HCT116 (cell line): ENCODE measurements at places on chromosomes 16 and 17. TPM values are rescaled to one million over a fixed set of nuclear protein-coding genes. Genes with fewer than 3 reads are reported as not detected.

DNA sequence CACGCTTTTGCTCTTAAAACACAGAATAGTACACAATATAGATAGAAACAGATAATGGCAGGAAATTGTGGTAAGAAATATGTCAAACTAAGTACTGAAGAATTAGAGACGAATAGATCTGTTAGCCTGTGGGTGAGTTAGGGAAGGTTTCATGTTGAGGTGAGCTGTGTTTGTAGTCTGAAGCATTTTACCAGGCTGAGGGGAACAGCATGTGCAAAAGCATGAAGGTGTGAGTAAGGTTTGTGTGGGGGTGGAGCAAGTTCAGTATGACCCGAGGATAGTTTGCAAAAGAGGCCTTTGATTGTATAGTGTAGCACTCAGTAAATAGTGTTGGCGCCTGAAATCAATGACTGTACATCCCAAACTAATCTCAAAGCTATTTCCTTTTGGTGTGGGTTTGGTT, 13.8 kb downstream of the IGSF6 start:
- no peak for DNase-seq
- H3K27ac ChIP-seq = no peak overlapping the region
- H3K27me3 ChIP-seq = no peaks in the 10 kb centered on the region
- no peaks in the 10 kb centered on the region for H3K36me3 ChIP-seq
- H3K4me3 ChIP-seq = no peak overlapping the region

The KRTAP3-1 gene
- not detected for total RNA-seq

DNA sequence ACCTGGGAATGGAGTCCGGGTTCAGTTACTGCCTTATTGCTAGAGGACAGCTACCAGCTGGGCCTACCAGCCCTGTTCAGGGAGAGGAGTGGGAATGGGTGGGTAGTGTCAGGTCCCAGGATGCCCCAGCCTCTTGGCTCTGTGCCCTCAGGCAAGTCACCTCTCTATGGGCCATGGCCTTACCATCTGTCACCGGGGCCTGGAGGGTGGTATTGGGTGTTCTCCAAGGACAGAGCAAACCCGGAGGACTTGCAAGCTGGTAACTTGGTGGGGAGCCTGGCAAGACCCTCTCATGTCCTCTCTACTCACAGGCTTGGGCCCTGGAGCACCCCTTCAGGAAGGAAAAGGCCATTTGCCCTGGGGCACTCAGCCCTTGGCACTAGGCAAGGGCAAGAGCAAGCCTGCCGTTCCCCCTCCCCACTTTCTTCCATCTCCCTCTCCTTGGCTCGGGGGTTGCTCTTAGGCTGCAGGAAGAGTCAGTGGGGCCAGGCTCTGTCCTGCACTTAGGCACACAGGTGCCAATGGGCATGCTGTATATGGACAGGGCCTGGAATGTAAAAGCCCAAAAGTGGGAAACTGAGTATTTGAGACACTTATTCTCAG, 170.0 kb upstream of the ZNF267 start:
- DNase-seq = no peak
- peaks cover 15% of the 10 kb centered on the region for H3K4me1 ChIP-seq
- no peak overlapping the region for H3K4me3 ChIP-seq
- no peaks in the 10 kb centered on the region for H3K27me3 ChIP-seq
- peaks cover 30% of the 10 kb centered on the region; the same call in 1 of the 2 replicates for H3K36me3 ChIP-seq
- no peak overlapping the region for H3K27ac ChIP-seq

The DNAH9 gene
- total RNA-seq = not detected

DNA sequence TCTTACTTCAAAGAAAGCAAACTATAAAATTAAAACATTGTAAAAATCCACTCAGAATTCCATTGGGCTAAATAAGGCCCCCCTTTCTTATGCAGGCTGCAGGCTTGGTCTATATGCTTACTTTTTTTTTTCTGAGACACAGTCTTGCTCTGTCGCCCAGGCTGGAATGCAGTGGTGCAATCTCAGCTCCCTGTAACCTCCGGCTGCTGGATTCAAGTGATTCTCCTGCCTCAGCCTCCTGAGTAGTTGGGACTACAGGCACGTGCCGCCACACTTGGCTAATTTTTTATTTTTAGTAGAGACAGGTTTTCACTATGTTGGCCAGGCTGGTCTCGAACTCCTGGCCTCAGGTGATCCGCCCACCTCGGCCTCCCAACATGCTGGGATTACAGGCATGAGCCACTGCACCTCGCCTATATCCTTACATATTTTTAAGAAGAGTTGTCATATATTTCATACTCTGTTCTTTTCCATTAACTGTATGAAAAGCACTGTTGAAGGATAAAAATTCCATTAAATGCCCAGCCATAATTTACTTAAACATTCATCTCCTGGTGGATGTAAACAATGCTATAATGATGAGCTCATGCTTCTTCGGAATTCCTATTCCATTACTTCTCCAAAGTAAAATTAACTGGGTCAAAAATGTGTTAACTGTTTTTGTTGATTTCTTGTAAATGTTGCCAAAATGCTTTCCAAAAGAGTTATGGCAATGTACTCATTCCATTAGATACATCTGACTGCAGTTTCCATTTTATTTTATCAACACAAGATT, 17.8 kb downstream of the SNN start:
- DNase-seq = no peak
- H3K27ac ChIP-seq = no peak overlapping the region
- no peaks in the 10 kb centered on the region for H3K4me1 ChIP-seq
- H3K27me3 ChIP-seq = no peaks in the 10 kb centered on the region

The MTMR4 gene
- 67.2 TPM for total RNA-seq

The KCTD19 gene
- total RNA-seq = not detected

- H3K36me3 ChIP-seq = no peaks in the 10 kb centered on the region
- no peaks in the 10 kb centered on the region for H3K4me1 ChIP-seq
- H3K27me3 ChIP-seq = peaks cover 23% of the 10 kb centered on the region
- no peak overlapping the region for H3K27ac ChIP-seq
These were observed 29.2 kb upstream of the MPHOSPH6 start for GRCh38 chr16:82199209-82199608.

DNA sequence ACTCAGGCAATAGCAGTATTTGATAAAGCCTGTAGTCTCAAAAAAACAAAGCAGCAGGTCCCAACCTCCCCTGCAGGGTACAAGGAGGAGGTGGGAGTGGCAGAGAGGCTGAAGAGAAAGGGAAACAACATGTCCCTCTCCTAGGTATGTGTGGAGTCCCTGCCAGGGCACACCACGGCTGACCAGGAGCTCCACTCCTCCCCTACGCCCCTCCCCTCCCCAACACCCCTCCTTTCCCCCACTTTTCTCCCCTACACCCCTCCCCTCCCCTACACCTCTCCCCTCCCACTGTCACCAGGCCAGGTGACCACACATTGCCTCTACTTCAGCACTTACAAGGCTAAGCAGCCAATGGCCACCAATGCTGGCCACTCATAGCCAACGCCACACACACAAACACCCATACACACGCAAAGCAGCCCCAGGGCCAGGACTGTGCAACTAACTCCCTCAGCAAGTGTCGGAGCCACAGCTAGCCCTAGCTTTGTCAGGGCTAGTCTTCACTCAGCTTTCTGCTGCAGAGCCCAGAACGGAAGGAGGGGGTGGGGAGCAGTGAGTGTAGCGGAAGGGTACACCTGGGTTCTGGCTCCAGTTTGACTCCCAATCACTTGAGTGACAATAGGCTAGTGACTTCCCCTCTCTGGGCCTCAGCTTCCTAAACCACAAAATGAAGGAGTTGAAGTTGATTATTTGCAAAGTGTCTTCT, 8.2 kb downstream of the CAVIN1 start:
- no peak overlapping the region for H3K27ac ChIP-seq
- H3K4me1 ChIP-seq = peaks cover 52% of the 10 kb centered on the region
- no peak overlapping the region for H3K4me3 ChIP-seq
- DNase-seq = no peak

DNA sequence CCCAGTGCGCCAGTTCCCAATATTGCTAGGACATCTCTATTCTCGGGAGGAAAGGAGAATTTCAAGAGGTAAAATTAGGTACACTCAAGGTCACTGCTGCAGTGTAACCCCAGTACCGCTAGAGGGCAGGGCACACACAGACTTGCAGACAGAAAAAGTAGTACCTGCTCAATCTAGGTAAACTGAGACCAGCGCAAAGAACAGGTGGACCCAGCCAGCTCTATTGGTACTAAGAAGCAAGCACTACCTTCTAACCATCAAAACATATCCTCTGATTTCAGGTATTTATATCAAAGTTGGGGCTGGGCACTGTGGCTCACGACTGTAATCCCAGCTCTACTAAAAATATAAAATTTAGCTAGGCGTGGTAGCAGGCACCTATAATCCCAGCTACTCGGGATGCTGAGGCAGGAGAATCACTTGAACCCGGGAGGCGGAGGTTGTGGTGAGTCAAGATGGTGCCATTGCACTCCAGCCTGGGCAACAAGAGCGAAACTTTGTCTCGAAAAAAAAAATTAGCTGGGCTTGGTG, 3.6 kb upstream of the WDR81 start:
- H3K27ac ChIP-seq = no peak overlapping the region
- peaks cover 65% of the 10 kb centered on the region for H3K4me1 ChIP-seq
- H3K36me3 ChIP-seq = no peaks in the 10 kb centered on the region
